ENCODE measurements at places on chromosomes 5 and 9.

GRCh38 chr5:135492319-135492626, 40.1 kb upstream of the TIFAB start:
- no peak for DNase-seq

GRCh38 chr5:132254321-132254977, 3.0 kb upstream of the PDLIM4 start:
- no peak for DNase-seq

DNA sequence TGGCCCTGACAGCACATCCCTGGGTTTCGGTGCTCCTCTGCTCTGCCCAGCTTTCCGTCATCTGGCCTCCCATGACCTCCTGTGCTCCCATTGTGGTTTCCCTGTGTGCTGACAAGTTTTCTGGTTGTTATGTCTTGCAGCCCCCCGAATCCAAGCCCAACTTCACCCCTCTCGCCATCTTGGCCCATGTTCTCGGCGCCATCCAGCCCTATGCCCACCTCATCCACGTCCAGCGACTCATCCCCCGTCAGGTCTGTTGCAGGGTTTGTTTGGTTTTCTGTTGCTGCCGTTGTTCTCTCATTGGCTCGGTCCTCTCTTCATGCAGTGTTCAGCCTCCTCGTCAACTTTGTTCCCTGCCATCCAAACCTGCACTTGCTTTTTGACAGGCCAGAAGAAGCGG, 196.4 kb downstream of the NR3C1 start:
- no peak for DNase-seq

- DNase-seq: no peak
These were observed 13.2 kb downstream of the MEIKIN start for GRCh38 chr5:131932235-131932634.

DNA sequence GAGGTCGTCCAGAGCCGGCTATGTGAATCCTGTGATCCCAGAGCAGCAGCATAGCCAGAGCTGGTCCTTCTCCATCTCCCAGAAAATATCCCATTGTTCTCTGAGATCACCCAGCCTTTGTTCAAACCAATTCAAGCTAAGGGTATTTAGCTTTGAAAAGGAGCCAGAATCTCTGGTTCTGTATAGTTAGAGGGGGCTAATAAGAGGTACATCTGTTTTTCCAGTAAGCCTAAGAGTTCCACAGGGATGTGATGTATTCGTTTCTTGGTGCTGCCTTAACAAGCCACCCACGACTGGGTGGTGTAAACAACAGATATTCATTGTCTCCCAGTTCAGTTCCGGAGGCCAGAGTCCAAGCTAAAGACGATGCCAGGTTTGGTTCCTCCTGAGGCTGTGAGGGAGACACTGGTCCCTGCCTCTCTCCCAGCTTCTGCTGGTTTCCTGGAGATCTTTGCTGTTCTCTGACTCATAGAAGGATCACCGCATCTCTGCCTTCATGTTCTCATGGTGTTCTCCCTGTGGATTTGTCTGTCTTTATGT, 344.8 kb downstream of the MTRR start:
- DNase-seq: no peak

DNA sequence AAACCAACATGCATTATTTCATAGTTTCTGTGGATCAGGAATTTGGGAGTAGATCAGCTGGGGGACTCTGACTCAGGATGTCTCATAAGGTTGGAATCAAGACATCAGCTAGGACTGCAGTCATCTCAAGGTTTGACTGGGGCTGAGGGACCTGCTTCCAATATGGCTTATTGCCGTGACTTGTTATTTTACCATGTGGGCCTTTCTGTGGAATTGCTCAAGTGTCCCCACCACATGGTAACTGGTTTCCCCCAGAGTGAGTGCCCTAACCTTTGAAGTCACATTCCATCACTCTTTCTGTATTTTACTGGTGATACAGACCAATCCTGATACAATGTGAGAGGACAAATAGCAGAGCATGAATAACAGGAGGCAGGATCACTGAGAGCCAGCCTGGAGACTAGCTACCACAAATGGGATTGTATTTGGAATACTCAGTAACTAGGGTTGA, 70.2 kb upstream of the ELL2 start:
- DNase-seq: peak; percentile 94

- DNase-seq: peak; percentile 38
These were observed 1.1 kb upstream of the PLEKHG4B start for GRCh38 chr5:90590-91547.

- DNase-seq: peak; percentile 74
These were observed 136.9 kb upstream of the FBN2 start for GRCh38 chr5:128674837-128675446.
